Breast epithelium (tissue), 4 donors: ENCODE measurements at places on chromosomes 6 and 20. TPM values are rescaled to one million over a fixed set of nuclear protein-coding genes. Genes with fewer than 3 reads are reported as not detected.

DNA sequence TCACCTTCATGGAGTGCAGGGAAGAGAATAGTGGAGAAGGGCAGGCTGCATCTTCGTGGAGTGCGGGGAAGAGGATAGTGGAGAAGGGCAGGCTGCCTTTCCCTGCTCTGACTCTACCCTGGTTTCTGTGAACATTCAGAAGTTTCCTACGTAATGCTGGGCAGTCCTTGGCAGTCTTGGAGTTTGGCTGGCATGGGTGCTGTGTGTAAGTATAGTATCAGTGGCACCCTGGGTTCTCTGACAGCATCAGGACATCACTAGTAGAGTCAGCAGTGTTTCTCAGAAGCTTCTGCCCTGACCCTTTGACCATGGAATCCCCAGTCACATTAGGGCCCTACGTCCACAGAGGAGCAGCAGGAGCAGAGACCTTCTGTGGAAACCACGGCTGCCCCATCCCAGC, 352.9 kb downstream of the NRN1 start:
- DNase-seq: no peak

- DNase-seq: no peak
These were observed 29.7 kb upstream of the PRL start for GRCh38 chr6:22326500-22326899.

DNA sequence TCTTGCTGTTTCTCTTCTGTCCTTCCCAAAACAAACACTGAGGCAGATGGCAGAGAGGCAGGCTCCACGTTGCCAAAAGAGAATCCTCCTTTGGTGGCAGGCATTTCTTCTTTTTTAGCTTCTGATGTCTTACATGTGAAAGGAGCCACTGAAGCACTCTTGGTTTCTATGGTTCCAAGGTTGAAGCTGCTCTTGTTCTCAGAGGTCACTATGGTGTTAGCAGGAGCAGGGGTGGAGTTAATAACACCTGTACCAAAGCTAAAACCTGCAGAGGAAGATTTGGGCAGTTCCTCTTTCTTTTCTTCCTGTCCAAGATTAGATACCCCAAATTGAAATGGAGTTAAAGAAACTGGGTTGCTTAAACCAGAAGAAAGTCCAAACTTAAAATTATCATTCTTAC, 28.8 kb downstream of the FAM8A1 start:
- no peak for DNase-seq

DNA sequence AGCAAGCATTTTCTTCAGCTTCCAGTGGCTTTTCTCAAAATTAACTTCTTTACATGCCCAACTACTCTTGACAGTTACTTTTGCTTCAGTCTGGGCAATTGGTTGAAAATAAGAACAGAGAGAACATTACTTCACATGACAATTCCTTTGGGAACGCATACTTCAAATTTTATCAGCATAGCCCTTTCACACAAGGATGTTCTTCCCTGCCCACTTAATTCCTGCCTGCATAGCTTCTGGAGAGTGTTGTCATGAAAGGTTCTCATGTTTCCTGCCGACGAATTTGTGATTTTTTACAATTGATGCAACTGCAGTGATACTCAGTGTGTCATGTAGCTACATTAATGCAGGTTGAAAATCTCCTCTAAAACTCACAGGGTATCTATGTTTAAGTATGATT, 22.0 kb upstream of the SNRNP48 start:
- DNase-seq: no peak

DNA sequence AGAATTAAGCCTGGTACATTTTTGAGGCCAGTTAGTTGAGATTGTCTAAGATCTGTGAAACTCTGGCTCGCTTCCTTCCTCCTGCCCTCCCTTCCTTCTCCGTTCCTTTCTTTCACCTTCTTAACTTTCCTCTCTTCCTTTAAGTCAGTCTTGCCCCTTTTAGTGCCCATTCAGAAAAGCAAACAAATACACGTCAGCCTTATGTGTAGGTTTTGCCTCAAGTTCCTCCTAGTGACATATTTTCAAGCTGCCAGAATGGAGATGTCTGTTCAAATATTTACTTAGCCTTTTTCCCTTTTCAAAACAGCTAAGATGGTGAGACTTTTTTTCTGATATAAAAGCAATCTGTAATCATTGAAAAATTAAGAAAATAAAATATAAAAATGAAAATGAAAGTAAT, 178.4 kb downstream of the FARS2 start:
- DNase-seq: no peak

- no peak for DNase-seq
These were observed 84.5 kb downstream of the DOK5 start for GRCh38 chr20:54559890-54560289.

- DNase-seq: no peak
These were observed 6.1 kb downstream of the EDN1 start for GRCh38 chr6:12296255-12296573.

GRCh38 chr6:30787954-30788353, 43.6 kb upstream of the IER3 start:
- DNase-seq: no peak

DNA sequence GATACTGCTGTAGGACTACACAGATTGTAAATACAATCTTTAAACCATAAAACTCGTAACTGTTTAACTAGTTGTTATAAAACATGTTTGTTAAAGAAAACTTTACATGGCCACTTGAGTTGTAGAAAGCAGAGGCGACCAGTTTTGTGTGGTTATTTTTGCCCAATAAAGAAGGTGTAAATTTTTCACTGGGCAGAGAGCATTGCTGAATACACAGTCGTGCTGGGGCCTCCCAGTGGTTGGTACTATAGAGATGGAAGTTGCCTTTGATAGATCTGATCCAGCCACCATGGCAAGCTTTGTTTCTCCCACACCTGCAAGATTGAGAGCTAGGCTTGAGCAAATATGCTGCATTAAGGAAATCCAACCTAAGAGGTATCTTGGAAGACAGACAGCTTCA, 34.0 kb upstream of the YWHAB start:
- DNase-seq: no peak

GRCh38 chr6:134029495-134030455, 22.6 kb downstream of the SLC2A12 start:
- no peak for DNase-seq

- no peak for DNase-seq
These were observed 606.0 kb upstream of the HTR1E start for GRCh38 chr6:86331265-86331840.

DNA sequence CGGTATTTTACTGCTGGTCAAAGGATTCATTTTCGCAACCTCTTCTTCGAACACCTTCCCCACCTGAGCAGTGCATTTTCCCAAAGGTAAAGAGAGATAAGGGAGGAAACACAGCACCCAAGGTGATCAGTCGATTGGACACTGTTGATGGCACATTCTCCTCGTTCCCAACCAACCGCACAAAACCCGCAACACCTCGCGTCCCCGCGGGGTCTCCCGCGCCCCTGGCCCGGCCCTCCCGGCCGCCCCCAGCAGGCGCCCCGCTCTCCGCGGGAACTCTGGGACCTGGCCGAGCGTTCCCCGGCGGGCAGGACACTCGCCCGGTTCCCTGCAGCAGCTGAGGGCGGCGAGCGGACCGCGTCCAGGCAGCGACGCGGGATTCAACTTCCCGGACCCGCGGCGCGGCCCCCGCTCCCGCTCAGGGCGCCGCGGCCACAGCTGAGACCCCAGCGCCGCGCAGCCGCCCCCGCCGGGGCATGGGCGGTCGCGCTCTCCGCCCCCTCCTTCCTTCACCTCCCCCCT, 506 bp downstream of the RGS17 start:
- no peak for DNase-seq

DNA sequence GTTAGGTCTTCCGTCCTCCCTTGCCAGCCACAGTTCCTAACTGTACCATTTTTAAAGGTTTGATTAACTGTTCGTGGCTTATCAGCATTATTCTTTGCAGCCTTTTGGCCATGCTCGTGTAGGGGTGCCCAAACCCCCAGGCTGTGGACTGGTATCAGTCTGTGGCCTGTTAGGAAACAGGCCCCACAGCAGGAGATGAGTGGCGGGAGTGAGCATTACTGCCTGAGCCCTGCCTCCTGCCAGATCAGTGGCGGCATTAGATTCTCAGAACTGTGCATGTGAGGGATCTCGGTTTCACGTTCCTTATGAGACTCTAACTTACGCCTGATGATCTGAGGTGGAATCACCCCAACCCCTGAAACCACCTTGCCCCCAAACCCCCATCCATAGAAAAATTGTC, 79.3 kb downstream of the TBC1D7 start:
- no peak for DNase-seq

DNA sequence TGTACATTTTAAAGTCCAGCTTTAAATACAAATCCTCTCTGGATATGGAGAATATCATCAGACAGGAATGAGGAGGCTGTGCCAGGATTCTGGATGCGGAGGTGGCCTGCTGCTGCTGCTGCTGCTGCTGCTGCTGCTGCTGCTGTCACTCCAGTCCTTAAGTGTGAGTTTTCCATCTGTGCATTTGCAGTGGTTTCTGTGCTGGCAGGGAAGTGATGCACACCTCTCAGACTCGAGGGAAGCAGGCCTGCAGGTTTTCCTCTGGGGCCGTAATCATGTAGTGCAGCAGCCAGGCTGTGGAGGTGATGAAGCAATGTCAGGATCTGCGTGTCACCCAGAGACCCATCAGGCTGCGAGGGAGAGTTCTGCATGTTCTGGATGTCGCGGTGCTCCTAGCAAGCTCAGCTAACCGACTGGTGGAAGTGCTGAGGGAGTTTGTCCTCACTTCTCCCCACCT, 32.0 kb downstream of the CFAP61 start:
- no peak for DNase-seq

DNA sequence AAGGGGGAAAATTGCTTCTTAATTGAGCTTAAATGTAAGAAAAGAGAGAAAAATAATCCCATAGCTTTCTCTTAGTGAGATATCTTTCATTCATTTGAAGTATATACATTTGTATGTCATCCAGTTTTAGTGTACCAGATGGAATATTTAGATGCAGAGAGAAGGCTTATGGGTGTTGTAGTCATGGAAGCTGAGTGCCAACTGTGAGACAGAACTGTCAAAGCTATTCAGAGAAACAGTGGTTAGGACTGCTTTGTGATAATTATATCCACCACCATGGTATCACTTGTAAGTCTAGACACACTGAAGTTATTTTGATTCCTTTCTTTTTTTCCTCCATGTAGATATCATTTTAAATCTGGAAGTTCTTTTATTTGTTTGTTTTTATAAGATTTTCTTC, 524.3 kb upstream of the EPHA7 start:
- DNase-seq: no peak

DNA sequence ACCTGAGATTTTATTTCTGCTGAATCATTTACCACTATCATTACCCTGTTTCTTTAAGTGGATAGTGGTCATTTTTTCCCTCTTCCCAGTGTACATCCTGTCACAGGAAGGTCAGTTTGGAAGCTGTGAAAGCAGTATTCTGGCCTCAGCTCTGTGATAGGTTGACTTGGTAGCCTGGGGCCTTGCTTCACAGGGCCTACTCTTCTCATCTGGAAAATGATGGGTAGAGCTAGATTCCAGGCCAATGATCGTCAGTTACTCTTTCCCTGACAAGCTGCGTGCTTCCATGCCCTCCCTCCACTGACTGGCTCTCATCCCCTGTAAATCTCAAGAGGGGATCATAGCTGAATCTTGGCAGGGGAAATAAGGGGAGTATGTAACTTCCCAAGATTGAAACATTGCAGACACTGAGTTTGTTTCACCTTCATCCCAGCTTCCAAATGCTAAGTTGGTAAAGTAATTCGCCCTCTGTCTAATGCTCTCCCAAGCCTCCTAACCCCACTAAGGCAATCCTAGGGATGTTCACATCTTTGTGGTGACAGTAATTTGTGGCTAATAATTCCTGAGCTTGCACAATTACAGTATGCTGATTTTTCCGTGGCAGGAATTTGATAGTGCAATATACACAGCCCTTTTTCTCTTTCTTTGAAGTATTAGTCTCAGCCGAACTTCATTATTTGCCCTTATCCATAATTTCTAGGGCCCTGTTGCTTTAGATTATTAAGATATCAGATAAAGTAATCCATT, 51.2 kb downstream of the VAPB start:
- no peak for DNase-seq

GRCh38 chr20:20752712-20753111, 40.3 kb upstream of the RALGAPA2 start:
- DNase-seq: no peak

PCK1 gene
- total RNA-seq: 27.2 TPM

KCNQ2 gene
- not detected for total RNA-seq
